IPS DF 19.7 (cell line): ENCODE measurements at places on chromosomes 5 and 9.

DNA sequence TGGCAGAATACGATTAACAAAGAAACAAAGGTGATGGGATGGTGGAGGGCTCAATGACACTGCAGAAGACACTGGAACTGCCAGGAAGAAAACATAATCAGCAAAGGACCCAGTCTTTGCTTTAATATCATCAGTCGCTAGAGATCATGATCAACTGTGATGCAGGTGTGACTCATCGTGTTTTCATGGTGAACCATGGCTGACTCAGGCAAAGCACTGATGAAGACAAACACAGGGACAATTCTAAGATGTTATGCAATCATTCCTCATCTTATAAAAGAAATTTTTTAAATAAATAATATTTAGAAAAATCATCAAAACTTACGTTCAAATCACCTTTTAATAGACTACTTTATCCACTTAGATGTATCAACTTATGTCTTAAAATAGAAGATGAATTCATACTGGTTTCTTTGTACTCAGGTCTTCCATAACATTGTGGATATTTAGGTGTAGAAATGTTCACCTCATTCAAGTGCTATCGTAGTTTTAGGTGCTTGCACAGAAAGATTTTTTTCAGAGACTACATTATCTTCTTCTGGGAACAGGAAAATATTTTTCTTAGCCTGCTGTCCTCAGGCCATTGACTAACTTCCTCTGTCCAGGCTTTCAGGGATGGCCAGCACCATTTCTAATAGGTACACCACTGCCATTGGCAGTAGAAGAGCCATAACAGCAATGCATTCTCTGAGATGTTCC lies 673.4 kb upstream of the MEF2C start:
- no peak for DNase-seq

DNA sequence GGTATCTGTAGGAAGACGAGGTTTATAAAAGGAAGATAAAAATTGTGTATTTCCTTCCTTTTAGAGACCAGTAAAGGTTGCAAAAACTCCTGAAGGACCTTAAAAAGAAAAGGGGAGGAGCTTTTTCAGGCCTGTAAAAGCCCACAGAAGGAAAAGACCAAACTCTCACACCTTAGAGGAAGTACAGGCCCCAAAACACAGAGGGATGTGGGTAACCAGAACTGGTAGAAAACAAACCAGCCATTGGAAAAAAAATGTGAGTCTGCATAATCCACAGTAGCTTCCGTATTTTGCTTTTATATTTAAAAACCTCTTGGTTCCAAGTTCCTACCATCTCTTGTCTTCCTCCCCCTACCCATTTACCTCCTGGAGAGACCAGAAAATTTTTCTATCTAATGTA lies 8.5 kb downstream of the GIN1 start:
- DNase-seq = no peak

- DNase-seq = peak; percentile 61
Observed at GRCh38 chr9:129889941-129890717, 54.9 kb downstream of the USP20 start.

- no peak for DNase-seq
Observed at GRCh38 chr9:82467436-82467835, 478.9 kb downstream of the SPATA31D1 start.

- no peak for DNase-seq
Observed at GRCh38 chr5:24215114-24215513, 429.7 kb downstream of the CDH10 start.

- no peak for DNase-seq
Observed at GRCh38 chr9:15010581-15010980, 100.4 kb upstream of the FREM1 start.

GRCh38 chr5:2991884-2992283 lies 240.4 kb upstream of the IRX2 start:
- no peak for DNase-seq

DNA sequence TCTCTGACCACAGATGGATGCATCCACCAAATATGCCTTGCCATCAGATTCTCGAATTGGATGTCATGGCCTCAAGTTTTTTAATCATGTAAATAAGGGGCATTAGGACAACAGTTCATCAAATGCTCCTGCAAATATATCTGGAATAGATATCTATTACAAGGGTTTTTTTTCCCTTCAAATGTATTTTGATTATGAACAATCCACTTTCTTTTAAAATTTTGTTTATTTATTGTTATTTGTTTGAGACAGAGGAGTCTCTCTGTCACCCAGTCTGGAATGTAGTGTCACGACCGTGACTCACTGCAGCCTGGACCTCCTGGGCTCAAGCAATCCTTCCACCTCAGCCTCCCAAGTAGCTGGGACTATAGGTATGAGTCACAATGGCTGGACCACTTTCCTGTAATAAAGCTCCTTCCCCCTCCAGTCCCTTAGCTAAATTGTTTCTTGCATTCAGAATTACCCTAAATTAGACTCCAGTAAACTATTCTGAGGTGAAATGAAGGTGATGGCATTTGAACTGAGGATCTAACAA lies 1412.1 kb downstream of the EFNA5 start:
- DNase-seq = no peak

GRCh38 chr5:15676591-15676990 lies 176.6 kb downstream of the FBXL7 start:
- DNase-seq = no peak
